ENCODE measurements at places on chromosomes 4 and X. TPM values are rescaled to one million over a fixed set of nuclear protein-coding genes. Genes with fewer than 3 reads are reported as not detected.

Gene MSANTD1
- not detected for total RNA-seq

Gene ODAPH
- not detected for total RNA-seq

Gene ARHGAP6
- total RNA-seq = 2.2 TPM

Gene PABPC1L2A
- total RNA-seq = not detected

Gene HSFX2
- not detected for total RNA-seq

Gene GRPR
- total RNA-seq = under 0.01 TPM
